ENCODE measurements at places on chromosomes 2 and 18. TPM values are rescaled to one million over a fixed set of nuclear protein-coding genes. Genes with fewer than 3 reads are reported as not detected.

- DNase-seq: no peak
Observed at GRCh38 chr2:144513388-144514101, 6.4 kb downstream of the ZEB2 start.

- DNase-seq: peak; percentile 19
Observed at GRCh38 chr18:36381075-36381474, 83.6 kb downstream of the FHOD3 start.

- DNase-seq: no peak
Observed at GRCh38 chr2:182553483-182553882, 126.6 kb upstream of the PDE1A start.

DNA sequence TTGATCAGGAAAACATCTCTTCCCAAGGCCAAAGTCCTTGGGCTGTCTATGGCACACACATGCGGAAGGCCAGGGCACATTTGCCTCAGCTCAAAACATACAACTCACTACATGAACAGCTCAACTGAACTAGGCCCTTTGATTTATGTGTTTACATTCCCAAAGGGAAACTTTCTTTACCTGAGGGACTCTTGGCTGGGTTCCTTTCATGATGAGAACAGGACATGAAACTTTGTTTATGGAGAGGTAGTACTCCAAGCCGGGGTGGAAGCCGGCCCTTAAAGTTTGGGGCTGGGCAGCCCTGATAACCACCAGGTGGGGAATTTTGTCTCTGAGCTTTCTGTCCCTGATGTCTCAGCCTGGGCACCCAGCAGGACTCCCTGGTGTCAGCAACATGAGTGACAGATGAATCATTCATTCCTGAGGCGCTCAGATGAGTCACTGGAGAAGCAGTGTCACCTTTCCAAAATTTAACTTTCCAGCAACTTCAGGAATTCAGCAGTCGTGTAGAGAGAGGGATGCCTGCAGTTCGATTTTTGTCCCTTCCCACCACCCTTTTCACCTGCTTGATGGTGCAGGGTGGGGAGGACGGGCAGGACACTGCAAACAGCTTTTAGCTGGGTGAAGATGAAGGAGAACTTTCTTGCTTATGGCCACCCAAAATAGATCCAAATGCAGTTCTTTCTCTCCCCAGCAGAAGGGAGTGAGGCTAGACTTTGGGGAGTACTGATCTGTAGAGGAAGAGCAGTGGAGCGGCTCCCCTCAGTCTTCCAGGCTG is 331.6 kb downstream of the DYSF start:
- no peak for DNase-seq

Gene MEMO1
- 66.3 TPM for total RNA-seq

DNA sequence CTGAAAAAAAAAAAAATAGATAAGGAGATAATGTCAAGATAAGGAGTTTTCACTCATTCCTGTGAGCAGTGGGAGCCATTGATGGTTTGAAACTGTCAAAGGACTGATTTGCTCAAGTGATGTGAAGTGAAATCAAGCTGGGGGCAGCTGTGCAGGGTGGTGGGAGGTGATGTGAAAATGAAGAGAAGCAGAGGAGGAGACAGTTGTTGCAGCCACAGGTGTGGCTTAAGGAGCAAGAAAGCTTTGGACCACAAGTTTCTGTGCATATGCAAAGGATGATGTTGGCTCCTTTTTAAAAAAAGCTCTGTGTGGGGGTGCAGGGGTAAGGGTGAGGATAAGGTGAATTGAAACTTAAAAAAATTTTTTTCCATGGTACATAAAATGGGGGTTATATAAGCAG is 8.3 kb downstream of the EFR3B start:
- no peak for DNase-seq

Data from epithelial cell of proximal tubule (primary cell).